ENCODE measurements at places on chromosomes 13 and 19.
A peak's percentile ranks its signal among the peaks of the same experiment; 100 is the strongest.

GRCh38 chr19:35689836-35690235 is 14.5 kb upstream of the ZBTB32 start:
- DNase-seq = peak; percentile 32

GRCh38 chr19:1079566-1080111 is 12.7 kb downstream of the ARHGAP45 start:
- DNase-seq = no peak

DNA sequence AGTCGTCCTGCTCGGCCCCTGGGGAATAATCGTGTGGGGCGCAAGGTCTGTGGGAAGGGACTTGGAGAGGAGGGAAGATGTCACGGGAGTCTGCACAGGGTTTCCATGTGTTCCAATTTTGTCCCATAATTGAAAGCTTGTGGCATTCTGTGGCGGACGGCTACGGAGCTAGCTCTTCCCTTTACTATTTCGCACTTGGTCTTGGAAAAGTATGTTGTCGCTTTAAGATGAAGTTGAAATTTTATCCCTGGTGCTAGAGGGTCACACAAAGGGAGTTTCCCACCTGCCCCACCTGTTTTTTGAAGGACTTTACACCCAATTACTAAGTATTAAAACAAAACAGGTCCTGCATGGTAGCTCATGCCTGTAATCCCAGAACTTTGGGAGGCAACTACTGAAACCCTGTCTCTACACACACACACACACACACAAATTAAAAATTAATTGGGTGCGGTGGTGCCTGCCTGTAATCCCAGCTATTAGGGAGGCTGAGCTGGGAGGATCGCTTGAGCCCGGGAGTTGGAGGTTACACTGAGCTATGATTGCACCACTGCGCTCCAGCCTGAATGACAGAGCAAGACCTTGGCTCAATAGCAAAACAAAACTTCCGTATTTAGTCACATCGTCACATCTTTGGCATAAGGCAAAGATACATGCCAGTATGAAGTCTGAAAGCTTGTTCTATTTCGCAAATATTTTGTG is 967 bp upstream of the TPT1 start:
- peak; percentile 46 for DNase-seq

GRCh38 chr13:102484329-102484728 is 82.5 kb upstream of the FGF14 start:
- no peak for DNase-seq

DNA sequence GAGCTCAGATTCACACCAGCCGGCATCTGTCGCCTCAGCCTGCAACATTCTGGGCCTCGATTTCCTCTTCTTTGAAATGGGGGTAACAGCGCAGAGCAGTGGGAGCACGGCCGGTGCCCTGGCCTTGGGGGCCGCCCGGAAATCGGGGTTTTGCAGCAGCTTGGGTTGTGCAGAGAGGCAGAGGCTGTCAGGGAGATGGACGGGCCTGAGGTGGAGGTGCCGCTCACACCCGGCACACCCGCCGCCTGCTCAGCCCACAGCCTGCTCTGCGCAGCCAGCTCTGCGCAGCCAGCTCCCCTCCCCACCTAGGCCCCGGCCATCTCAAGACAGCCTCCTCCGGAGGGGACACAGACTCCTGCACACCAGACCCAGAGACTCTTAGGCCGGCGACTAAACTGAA is 10.6 kb downstream of the KLF2 start:
- no peak for DNase-seq

GRCh38 chr13:26458196-26458749 is 99.2 kb upstream of the WASF3 start:
- no peak for DNase-seq

GRCh38 chr13:46523972-46524752 is 28.8 kb upstream of the LRCH1 start:
- DNase-seq = peak; percentile 47

GRCh38 chr19:29800100-29800825 is 11.5 kb upstream of the CCNE1 start:
- DNase-seq = no peak

Measured in fibroblast of upper back skin (primary cell).